ENCODE measurements at places on chromosomes 1 and 21. TPM values are rescaled to one million over a fixed set of nuclear protein-coding genes. Genes with fewer than 3 reads are reported as not detected.

The MAP10 gene
- polyA plus RNA-seq, result 7.3 TPM

The CYP4Z1 gene
- polyA plus RNA-seq, result 0.17 TPM

The ADGRL4 gene
- 30.3 TPM for polyA plus RNA-seq

The SPRR2E gene
- polyA plus RNA-seq, result not detected

The HLCS gene
- 16.5 TPM for polyA plus RNA-seq

The RGS7 gene
- polyA plus RNA-seq, result 5.6 TPM

The ATG4C gene
- polyA plus RNA-seq, result 16.5 TPM

The HSD17B7 gene
- polyA plus RNA-seq, result 14.1 TPM

The HES2 gene
- 0.17 TPM for polyA plus RNA-seq

The ERICH3 gene
- 0.45 TPM for polyA plus RNA-seq

The LHX8 gene
- not detected for polyA plus RNA-seq

The MSH4 gene
- 0.54 TPM for polyA plus RNA-seq

The MMP23B gene
- 36.3 TPM for polyA plus RNA-seq

The NECTIN4 gene
- 4.0 TPM for polyA plus RNA-seq

The DNAJC28 gene
- 6.3 TPM for polyA plus RNA-seq

The MRAP gene
- polyA plus RNA-seq, result not detected

The SELL gene
- 3.5 TPM for polyA plus RNA-seq
